ENCODE measurements at places on chromosomes 7 and 10.

DNA sequence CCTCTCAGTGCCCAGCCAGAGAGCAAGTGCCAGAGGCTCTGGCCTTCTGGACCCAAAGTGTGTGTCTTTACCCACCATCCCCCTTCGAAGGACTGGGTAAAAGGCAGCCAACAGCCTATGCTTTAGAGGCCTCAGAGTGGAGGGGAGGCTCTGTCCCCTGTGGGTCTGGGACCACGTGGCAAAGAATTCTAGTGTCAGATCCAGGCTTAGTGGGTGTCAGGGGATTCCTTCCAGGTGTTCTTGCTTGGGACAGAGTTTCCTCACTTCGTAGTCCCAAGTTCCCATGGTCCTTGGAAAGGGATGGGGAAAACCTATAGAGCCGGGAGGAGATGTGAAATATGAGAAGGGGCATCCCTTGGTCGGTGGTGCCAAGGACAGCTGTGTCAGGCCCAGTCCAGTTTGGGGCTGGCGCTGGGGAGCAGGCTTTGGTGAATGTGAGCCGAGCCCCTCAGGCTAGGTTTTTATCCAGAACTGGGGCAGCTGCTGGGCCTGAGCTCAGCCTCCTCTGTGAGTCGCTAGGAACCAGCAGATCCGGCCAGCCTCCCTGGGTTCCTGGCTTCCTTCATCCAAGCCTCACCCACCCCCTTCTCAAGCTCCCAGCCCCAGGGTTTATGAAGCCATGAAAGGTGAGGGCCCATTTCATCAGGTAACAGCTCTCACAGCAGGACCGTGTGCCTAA lies 71.2 kb downstream of the C10orf105 start:
- DNase-seq: no peak

DNA sequence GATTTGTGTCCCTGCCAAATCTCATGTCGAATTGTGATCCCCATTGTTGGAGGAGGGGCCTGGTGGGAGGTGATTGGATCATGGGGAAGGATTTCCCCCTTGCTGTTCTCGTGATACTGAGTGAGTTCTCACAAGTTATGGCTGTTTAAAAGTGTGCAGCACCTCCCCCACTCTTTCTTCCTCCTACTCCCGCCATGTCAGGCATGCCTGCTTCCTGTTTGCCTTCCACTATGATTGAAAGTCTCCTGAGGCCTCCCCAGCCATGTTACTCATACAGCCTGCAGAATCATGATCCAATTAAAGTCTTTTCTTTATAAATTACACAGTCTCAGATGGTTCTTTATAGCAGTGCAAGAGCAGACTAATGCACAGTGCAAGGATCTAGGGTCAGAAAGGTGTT lies 75.4 kb downstream of the CALD1 start:
- DNase-seq: no peak

- no peak for DNase-seq
Measured at GRCh38 chr7:129110258-129110981, 34.1 kb upstream of the TSPAN33 start.

GRCh38 chr10:116132780-116133399 lies 140.1 kb downstream of the GFRA1 start:
- DNase-seq: no peak

DNA sequence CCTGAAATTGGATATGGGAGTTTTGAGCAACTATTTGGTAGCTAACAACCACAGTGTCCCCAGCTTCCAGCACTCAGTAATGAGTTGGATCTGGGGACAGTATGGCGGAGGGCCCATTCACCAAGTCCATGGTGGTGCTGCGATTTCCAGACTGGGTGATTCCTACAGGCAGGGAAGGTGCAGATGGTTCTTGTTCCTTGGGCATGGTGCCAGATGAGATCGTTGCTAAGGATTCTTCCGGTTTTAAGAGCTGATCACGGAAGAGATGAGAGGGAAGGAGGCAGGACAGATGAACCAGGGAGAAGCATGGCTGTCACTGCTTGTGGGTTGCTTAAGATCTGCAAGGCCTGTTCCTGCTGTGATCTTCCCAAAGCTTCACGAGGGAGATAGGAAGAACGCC lies 380.3 kb downstream of the TCERG1L start:
- DNase-seq: no peak

Measured in activated CD8-positive, alpha-beta memory T cell treated with anti-CD3 and anti-CD28 coated beads, Interleukin-2, amount 50 U/mL, for 4 hours (primary cell).